Activated CD4-positive, alpha-beta T cell treated with anti-CD3 and anti-CD28 coated beads, Interleukin-2, amount 50 U/mL, for 48 hours (primary cell): ENCODE measurements at places on chromosomes 1 and 21.

DNA sequence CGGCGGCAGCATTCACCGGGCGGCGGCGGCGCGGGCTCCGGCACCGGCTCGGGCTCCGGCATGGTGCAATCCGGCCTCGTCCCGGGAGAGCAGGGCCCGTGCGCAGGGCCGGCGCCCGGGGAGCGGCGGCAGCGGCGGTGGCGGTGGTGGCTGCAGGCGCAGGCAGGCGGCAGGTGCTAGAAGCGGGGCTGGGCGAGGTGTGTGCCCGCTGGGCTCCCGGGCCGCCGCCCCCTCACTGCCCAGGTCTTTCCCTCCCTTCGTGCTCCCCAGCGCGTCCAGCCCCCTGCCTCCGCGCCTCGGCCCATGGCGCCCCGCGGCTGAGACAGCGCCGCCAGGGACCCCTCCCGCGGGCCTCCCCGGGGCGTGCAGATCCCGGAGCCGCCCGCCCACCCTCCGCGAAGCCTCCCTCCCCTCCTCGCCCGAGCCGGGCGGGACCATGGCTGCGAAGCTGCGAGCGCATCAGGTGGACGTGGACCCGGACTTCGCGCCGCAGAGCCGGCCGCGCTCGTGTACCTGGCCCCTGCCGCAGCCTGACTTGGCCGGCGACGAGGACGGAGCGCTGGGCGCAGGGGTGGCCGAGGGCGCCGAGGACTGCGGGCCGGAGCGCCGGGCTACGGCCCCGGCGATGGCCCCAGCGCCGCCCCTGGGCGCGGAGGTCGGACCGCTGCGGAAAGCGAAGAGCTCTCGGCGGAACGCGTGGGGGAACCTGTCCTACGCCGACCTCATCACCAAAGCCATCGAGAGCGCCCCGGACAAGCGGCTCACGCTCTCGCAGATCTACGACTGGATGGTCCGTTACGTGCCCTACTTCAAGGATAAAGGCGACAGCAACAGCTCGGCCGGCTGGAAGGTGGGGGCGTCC is 492 bp downstream of the FOXO6 start:
- peak; percentile 37 for DNase-seq

- no peak for DNase-seq
Observed at GRCh38 chr1:152244576-152245273, 20.7 kb upstream of the HRNR start.

- no peak for DNase-seq
Observed at GRCh38 chr1:18572022-18572880, 58.4 kb upstream of the PAX7 start.

DNA sequence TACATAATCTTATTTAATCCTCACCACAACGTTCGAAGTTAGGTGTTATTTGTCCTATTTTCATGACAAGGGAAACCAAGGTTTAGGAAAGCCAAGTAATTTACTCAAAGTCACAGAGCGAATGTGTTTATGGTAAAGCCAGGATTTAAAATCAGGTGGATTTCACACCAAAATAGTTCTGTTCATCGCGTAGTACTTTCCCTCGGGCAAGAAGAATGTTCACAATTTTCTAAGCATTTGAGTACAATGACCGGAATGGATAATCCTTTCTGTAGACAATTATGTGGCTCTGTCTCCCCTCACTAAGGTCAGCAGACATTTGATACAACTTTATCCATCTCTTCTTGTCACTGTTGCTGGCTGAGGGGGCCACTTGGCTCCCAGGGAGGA is 204.2 kb downstream of the ST6GALNAC3 start:
- DNase-seq = no peak

DNA sequence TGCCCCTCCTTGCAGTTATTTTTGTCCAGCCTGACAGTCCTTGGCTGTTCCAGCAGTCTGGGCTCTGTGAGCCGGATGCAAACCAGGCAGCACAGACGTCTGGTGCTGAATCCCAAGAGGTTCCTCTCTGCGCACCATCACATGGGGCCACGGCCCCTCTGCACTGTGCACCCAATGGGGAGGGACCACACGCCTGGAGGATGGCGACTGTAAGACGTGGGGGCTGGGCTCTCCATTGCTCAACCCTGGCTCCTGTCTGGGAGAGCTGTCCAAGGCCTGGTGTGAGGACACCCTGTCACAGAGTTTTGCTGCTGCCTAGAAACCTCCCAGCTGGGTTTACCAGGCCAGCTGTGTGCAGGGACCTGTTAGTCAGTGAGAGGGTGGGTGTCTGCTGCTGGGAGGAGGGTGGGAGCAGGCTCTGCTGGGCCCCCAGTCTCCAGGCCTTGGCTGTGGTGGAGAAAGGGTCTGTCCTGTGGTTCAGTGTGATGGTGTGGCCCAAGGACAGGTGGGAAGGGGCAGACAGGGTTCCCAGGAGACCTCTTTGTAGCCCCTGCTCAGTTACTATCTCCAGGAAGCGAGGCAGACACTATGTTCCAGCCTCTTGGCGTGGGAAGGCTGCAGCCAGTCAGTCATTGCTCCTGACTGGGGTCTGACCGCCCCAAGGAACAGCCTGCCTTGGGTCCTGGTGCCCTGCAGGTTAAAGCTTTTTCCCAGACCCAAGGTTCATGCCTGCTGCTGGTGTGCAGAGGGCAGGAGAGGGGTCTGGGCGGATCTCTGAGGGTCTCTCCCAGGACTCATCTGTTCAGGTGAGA is 13.8 kb downstream of the HEYL start:
- no peak for DNase-seq

DNA sequence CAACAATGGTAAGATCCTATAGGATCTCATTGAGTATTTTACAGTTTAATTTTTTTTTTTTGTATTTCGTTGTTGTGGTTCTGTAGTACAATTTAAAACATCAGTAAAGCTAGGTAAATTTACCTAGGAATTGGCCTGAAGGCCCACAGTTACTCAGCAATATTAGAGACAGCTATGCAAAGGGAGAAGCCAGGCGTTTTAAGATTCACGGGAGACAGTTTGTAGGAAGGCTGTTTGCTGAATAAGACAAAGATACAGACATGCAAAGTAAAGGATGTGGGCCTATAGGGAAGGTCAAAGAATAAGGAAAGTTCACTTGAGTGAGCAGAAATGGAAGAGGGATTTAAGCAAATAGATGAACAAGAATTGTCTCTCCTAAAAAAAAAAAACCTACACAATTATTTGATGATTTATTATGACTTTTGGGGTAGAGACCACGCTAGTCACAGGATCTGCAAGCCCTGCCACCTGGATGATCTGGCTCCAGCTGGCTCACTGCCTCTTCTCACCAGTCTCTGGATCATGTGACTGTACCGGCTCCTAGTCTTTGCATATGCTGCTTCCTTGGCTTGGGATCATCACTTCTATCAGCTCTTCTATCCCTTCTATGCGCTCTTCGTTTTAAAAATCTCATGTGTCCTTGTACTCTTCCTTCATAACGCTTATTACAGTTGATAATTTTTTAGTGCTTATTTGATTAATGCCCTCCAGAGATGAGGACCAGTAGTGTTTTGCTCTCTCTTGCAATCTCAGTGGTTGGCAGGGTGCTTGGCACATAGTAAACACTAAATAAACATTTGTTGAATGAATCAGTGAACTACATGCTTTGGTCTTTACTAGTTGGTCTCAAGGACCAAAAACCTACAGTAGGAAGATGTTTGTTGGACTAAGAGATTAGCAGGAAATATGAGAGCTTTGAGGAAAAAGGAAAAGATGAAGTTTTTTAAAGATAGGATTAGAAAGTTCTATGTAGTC is 14.1 kb downstream of the DYRK1A start:
- DNase-seq = no peak

GRCh38 chr1:52558941-52559340 is 6.0 kb upstream of the TUT4 start:
- no peak for DNase-seq

DNA sequence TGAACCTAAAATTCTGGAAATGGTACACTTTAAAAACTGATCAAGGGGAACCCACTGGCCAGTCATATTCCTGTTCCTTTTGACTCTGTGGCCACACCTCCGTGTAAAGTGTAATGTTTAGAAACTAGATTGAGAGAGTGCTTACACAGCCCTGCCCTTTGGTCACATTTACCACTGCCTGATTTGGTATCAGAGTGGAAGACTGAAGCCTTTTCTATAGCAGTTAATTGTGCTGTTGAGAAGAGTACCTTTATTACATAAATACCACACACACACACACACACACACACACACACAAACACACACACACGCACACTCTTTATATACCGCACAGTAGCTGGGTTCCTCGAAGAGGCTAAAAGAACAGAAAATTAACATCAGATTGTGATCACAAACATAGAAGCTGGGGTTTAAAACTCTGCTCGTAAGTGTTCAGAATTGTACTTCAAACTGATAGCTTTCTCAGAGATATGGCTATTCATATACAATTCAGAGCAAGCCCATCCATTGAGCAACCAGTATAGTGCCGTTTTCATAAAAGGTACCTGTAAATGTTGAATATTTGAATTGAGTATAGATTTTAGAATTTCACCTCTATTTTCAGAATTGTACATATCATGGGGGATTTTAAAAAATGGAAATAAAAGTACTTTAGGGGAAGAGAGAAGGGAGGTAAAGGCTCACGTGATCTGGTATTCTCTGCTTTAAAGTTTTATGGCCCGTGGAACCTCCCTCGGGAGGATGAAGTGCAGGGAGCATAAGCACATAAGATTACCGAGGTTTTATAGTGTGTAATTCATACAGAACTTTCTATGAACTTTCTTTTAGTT is 37.5 kb downstream of the CAMTA1 start:
- DNase-seq = no peak

DNA sequence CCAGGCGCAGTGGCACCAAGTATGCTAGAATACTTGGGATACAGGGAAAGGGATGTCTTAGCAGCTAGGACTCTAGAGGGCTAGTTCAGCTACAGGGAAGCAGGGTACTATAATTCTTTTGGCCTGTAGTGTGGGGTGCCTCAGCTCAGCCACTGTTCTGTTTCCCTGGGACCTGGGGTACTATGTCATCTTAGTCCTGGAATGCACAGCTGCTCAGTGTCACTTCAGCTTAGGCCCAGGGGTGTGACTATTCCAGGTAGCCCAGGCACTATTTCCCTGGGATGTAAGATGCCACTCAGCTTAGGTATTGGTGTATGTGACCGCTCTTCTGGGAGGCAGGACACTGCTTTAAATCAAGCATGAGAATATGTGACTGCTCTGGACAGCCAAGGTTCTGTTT is 34.1 kb downstream of the RGSL1 start:
- no peak for DNase-seq

DNA sequence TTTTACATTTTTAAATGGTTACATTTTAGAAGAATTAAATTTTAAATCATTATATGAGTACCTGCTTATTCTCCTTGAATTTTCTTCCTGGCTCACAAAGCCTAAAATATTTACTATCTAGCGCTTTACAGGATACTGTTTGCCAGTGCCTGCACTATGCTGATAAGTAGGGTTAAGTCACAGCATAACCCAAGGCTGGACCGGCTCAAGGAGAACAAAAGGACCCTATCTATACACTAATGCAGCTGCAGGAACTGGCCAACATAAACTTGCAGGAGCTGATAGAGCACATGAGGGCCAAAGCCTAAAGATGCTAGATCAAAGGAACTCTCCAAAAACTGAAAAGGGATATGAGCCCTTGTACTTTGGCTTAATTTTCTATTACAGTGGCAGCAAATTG is 1086.9 kb upstream of the TMPRSS15 start:
- no peak for DNase-seq

- peak; percentile 55 for DNase-seq
Observed at GRCh38 chr1:5993556-5994491, 1.6 kb upstream of the NPHP4 start.

- DNase-seq = no peak
Observed at GRCh38 chr1:225451840-225452515, 24.1 kb upstream of the LBR start.

GRCh38 chr1:57007948-57008347 is 42.1 kb upstream of the C8B start:
- no peak for DNase-seq

DNA sequence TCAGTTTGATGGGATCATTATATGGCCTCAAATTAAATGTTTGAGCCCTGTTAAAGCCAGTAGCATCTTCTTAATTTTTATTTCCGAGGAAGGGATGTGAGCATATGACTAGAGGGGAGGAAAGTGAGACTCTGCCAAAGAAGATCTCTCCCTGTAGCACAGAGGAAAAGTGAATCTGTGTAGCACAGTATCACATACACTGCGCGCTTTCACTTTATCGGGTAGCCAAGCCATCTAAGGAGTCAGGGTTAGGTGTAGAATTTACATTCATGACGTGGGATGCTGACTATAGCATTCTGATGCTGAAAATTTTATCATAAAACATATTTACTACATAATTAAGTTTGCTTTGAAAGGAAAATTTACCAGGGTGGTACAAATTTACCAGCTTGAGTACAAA is 24.0 kb downstream of the LRRC8D start:
- DNase-seq = no peak

DNA sequence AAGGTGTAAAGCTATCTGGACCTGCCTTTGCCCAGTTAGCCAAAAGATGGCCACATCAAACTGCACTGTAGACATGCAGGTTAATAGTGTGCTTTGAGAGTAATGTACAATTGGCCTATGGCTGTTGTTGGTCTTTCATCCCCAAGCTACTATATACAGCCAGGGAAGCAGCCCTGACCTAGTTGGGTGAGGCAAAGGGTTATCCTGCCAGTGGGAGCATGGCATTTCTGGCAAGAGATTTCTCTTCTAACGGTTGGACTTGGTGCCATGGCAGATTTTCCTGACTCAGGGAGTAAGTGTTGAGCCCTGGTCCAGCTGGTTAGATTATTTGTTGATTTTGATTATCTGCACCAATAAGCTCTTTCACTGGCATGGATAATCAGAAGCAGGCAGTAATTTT is 119.8 kb downstream of the SDCCAG8 start:
- no peak for DNase-seq

DNA sequence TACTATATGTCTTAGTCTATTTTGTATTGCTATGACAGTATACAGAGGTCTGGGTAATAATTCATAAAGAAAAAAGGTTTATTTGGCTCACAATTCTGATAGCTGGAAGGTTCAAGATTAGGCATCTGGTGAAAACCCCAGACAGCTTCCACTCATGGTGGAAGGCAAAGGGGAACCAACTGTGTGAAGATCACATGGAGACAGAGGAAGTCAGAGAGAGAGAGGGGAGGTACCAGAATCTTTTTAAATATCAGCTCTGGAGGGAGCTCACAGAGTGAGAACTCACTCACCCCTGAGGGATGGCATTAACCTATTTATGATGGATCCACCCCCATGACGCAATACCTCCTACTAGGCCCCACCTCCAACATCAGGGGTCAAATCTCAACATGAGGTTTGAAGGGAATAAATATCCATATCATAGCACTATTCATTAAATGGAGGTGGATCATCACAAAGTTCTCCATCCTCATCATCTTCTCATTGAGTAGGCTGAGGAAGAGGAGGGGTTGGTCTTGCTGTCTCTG is 290.5 kb downstream of the DSCAM start:
- no peak for DNase-seq
